Stimulated activated CD8-positive, alpha-beta memory T cell treated with anti-CD3 and anti-CD28 coated beads, Interleukin-12 subunit alpha, Interleukin-12 subunit beta, amount 100 ng/mL, for 1 hour (primary cell): ENCODE measurements at places on chromosomes 5 and 9.

- DNase-seq, result no peak
These were observed 272.7 kb upstream of the MVB12B start for GRCh38 chr9:126053913-126054312.

- DNase-seq, result no peak
These were observed 1639.4 kb upstream of the C9orf72 start for GRCh38 chr9:29212397-29213387.

- peak; percentile 32 for DNase-seq
These were observed 44.6 kb downstream of the STC2 start for GRCh38 chr5:173283318-173284288.

GRCh38 chr5:66881480-66882161 is 285.4 kb downstream of the MAST4 start:
- DNase-seq, result no peak
